MV-4-11 (cell line): ENCODE measurements at places on chromosomes 12 and 14.

DNA sequence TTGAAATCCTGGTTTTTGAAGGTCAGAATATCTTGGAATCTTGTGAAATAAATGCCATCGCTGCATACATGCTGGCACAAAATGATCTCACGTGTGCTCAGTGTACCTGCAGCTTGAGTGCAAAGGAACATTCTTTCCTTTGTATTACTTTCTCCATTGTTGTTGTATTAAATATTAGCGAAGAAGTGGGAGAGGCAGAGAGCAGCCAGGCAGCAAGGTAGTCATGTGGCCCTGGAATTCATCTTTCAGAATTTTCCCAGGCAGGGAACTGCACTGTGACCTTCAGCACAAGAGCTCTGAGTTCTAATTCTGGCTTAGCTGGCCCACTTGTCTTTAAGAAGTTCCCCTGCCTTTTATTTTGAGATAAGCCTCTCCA is 145.5 kb downstream of the PRKCH start:
- no peak for DNase-seq

DNA sequence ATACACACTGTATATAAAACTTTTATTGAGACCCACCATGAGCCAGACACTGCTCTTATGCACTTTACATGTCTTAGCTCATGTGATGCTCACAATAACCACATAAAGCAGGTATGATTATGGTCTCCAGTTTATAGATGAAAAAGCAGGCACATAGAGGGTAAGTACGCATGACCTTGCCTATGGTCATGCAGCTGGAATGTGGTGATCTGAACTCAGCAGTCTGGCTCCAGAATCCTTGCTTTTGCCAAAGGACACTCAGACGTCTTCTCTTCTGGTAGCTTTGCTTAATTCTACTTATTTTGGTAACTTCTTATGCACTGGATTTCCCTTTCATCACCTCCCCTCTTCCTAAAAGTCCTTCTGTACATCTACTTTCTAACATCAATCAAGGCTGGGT is 103.3 kb upstream of the CRY1 start:
- no peak for DNase-seq

GRCh38 chr12:121578230-121579189 is 2.3 kb downstream of the KDM2B start:
- no peak for DNase-seq

DNA sequence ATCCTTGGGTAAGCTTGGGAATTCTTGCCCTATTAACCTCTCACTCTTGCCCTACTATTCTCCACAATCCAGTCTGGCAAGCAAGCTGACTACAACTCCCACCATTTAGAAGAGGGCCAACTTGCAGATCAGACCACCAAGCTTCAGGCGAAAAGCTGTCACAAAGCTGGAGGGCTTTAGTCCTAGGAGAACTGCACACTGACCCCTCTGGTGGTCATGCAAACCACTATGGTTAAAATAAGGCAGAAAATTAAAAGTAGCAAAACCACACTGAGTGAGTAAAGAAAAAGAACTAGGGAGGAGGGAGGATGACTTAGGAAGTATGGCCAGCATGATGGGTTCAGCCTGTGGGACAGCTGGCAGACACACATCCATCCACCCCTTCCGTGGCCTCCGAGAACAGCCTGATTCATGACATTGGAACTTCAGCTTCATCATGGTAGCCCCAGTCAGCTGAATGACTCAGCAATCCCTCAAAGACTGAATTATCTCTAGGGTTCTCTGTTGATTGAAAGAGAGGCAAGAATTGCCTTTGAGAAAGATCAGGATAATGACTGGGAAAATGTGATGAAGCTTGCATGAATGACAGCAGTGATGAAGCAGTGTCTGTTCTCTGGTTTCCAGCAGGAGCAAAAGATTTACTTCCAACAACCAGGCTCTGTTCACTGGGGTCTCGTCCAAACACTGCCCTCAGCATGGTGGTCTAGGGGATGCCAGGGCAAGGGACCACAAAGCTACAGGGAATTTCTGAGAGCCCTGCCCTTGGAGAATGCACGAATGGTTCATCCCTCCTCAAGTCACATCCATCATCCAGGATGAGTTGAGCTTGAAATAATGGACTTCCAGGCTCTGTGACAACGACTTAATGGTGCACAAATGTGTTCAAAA is 24.4 kb downstream of the PITPNM2 start:
- DNase-seq = peak; percentile 76
